ENCODE measurements at places on chromosomes 2 and 18. TPM values are rescaled to one million over a fixed set of nuclear protein-coding genes. Genes with fewer than 3 reads are reported as not detected.

MALT1 gene
- 22.1 TPM for total RNA-seq

RAX gene
- not detected for total RNA-seq

IL18RAP gene
- total RNA-seq: 0.42 TPM

PIAS2 gene
- total RNA-seq: 42.0 TPM

DNA sequence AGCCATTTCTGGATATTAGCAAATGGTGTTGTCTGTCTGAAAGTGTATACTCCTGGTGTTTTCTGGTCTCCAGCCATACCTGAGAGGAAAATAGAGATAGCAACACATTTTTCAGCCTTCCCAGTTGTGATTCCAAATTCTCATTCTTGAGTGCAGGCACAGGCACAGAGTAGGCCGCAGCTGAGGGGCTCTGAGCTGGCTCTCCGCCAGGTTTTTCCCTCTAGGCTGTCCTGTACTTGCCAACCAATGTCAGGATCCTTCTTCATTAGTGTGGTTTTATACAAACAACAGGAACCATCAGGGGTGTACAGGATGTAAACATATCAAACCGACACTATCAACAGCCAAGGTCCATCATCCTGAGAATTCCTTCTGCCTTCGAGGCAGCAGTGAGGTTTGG is 1733.6 kb upstream of the CELF4 start:
- DNase-seq: no peak

DNA sequence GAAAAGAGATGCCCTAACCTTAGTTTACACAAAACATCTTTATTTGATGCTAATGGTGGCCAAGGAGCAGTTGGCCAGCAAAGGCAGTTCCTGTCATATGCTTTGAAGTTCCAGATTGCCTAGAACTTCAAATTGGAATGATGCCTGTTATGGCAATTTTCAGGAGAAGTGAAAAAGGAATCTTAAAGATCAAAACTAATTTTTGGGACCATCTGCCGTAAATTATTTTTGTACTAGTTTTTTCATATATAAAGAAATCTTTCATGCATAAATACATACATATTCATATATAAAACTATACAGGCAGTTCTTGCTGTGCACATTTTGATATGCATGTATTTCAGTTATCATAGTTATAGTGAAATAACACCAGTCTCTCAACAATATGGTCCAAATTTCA is 1185.6 kb upstream of the FAM98A start:
- DNase-seq: no peak

DNA sequence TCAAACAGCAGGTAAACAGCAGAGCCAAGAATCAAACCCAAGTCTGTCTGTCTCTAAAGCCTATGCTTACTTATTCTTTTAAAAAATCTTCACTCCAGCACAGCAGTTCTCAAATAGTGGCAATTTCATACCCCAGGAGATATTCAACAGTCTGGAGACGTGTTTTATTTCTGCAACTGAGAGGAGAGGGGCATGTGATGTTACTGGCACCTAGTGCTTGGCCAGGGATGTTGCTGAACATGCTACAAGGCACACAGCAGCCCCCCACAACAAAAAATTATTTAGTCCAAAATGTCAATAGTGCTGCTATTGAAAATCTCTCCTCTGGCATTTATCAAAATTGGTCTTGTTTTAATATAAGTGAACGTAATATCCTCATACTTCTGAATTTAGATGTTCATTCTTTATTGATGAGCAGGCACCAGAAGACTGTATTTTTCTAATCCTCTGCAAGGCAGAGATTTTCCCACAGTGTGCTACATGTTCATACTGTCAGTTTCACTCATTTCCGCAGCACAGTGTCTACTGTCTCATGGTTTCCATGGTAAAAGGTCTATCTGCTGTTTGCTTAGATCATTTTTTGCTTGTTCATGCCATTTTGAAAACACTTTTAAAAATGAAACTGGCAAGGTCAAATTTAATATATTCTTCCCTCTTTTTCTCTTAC is 90.5 kb downstream of the LRATD1 start:
- DNase-seq: no peak

GRCh38 chr2:25294573-25295462 is 46.9 kb downstream of the DNMT3A start:
- peak; percentile 81 for DNase-seq

GRCh38 chr18:76259711-76260110 is 235.3 kb downstream of the ZNF516 start:
- DNase-seq: no peak

- DNase-seq: no peak
These were observed 151.0 kb upstream of the DAPL1 start for GRCh38 chr2:158644139-158644538.

DNA sequence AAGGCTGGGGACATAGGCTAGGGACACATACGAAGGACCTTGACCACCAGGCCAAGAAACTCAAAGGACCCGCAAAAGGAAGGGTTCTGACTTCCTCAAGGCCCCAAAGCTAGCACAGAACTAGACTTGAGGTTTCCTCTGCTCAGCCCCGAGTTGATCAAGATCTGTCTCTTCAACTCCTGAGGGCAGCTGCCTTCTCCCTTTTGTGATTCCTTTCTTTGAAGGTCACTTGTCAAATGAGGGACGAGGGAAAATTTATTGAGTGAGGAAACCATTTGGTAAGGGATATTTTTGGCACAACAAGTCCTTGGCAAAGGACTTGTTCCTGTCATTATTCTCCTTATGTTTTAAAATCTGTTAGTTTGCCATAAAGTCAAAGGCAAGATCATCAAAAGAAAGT is 12.3 kb upstream of the ROCK2 start:
- no peak for DNase-seq

GRCh38 chr2:238881353-238882081 is 33.6 kb downstream of the TWIST2 start:
- no peak for DNase-seq

DNA sequence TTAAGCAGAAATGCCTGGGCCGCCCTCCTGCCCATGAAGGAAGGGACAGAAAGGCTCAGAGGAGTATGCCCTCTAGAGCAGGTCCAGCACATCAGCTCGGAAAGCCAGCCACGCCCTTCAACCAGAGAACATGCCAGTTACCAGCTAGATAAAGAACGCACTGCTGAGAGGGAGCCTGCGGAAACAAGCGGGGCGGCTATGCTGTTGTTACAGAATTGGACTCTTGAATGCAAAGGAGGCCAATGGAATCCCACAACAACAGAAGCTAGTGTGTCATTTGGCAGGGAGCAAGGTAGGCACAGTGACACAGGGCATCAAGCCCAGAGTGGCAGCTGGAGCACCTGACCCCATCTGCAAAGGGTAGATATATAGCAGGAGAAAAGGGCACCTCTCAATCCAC is 242.9 kb upstream of the ID2 start:
- DNase-seq: peak; percentile 55

DNA sequence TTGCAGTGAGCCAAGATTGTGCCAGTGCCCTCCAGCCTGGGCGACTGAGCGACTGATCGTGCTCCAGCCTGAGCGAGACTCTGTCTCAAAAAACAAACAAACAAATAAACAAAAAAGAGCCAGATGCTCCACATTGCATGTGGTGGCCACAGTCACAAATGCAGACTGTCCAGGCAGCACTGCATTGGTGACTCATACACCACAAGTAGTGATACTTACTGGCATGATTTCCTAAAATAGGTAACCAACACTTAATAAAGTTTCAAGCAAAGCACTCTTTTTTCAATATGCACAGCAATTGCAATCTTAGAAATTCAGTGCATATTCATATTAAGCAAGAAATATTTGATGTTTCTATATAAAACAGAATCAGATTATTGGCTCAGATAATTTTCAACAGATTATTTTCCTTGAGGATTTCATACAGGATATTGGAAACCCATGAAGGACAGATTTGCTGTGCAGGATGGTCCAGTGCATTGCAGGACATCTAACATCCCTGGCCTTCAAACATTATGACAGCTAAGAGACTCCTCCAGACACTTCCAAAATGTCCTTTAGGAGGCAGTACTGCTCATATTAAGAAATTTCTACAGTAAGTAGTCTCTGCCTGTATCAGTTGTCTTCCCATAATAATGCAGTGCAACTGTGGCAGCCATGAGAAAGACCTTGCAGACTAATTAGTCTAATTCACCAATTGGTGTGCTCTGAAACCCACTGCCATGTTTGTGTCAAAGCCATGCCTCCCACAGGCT is 10.5 kb upstream of the SLC1A4 start:
- DNase-seq: no peak

- DNase-seq: no peak
These were observed 31.9 kb upstream of the C1GALT1C1L start for GRCh38 chr2:43708178-43708577.

DNA sequence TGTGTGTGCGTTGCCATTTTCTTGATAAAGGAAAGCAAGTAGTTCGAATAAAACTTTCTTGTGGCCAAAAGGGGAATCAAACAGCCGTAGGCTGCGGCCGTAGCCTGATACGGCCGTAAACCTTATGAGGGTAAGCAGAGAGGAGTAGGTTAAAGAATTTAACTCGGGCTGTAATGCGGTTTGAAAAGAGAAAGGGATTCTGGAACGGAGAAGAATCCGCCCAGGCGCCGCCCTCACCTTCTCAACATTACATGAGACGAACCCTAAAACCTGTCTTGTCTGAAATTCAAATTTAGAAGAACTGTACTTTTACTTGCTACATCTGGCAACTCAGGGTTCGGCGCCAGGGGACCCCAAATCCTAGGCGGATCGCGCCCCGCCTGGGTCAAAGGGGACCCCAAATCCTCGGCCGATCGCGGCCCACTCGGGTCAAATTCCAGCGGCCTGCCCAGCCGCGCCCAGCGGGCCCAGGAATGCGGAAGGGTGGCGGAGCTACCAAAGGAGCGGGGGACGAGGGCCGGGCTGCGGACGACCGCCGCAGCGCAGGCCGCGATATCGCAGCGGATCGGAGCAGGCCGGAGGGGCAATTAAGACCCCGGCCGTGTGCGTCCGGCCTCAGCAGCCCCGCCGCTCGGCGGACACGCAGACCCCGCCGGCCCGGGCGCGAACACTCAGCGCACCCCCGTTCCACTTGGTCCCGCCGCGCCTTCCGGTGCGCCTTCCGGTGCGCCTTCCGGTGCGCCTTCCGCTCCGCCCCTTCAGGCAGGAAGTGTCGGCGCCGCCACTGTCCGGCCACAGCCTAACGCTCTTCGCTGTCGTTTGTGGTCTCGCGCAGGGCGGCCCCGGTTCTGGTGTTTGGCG is at the start of gene MYL12B:
TSS of gene MYL12B (plus strand) at position 761 of the 861 bp plus-strand sequence. CDS start 10,766 bp downstream, outside the sequence.
- peak; percentile 88 for DNase-seq

DNA sequence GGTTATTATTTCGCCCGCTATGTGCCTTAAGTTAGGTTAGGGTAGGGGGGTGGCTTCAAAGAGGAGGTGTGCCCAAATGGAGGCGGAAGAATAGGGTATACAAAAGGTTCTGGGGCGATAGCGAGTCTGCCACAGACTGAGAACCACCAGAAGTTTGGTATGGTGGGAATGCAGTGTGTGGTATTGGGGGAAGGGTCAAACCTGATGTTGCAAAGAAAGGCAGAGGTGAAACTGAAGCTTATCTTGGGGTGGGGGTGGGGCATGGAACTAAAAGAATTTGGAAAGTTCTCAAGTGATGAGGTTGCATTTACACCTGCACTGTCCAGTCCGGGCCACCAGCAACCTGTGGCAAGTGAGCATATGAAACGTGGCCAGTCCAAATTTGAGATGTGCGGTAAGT is 11.8 kb upstream of the CCBE1 start:
- DNase-seq: no peak

- no peak for DNase-seq
These were observed 3.5 kb upstream of the EN1 start for GRCh38 chr2:118850901-118851415.

GRCh38 chr2:64327510-64328414 is 126.2 kb upstream of the LGALSL start:
- DNase-seq: no peak

DNA sequence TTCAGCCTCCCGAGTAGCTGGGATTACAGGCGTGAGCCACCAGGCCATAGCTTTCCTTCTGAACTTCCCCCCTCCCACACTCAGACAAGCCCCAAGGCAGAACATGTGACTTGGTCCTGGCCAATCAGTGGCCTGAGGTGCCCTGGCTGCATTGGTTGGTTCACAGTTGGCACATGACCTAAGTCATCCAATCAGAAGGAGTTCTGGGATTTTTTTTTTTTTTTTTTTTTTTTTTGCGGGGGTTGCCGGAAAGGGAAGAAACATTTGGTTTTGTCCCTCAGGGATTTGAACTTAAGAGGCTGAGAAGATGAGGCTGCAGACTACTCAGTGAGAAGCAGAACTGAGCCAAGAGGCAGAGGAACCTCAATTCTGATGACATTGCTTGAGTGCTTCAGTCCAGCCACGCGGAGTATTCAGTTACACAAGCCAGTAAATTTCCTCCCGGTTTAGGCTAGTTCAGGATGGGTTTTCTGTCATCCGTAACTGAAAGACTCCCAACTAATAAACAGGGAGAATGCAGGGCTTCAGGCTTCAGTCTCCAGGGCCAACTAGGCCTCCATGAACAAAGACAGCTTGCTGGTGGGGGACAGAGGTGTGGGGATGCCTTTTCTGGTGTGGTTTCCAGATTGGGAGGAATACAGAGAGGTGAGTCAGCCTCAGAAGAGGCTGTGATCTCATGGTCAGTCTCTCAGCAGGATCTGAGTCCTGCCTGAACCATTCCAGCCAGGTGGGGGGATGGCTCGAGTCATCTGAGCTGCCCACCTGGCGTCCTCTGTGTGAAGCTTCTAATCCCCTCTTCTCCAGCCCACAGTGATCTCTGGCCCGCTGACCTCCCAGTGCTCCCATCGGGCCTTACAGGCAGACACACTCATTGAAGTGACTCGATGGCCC is 9.2 kb downstream of the PTMA start:
- DNase-seq: no peak

DNA sequence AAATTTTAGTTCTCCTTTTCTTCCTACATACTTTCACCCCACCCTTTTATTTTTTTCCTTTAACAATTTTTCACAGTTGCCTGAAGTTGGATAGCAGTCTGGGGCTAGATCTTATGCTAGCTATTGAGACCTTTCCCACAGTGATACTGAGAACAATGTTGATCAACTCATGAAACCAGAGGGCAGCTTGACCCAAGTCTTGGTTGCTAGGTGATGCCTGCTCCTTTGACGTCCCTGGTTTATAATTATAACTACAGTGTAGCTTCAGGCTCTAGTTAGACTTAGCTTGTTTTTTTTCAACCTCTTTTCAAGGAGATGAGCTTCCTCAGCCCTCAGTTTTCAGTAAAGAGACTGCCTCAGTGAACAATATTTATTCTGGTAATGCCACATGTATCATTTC is 648.5 kb downstream of the IRS1 start:
- no peak for DNase-seq

DNA sequence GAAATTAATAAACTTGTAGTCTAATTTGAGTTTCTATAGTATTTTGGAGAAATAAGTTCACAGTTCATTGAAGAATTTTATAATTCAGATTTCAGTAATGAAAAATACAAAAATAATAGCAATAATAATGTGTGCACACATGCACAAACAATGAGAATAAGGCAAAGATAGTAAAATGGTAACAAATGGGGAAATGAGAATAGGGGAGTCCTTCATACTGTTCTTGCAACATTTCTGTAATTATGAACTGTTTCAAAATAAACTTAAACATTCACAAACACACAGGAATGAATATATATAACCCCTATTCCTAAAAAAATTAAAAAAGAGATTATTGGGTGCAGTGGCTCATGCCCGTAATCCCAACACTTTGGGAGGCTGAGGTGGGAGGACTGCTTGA is 63.9 kb downstream of the SPRED2 start:
- no peak for DNase-seq

- DNase-seq: no peak
These were observed 44.1 kb downstream of the COX7A2L start for GRCh38 chr2:42316910-42317309.

- DNase-seq: no peak
These were observed 1.1 kb downstream of the CDK5R2 start for GRCh38 chr2:218960309-218961165.

GRCh38 chr2:99615247-99615771 is 125.5 kb upstream of the REV1 start:
- no peak for DNase-seq
